ENCODE measurements at places on chromosomes 4 and X. TPM values are rescaled to one million over a fixed set of nuclear protein-coding genes. Genes with fewer than 3 reads are reported as not detected.

Gene ART3
- not detected for total RNA-seq

Gene CRMP1
- not detected for total RNA-seq

Gene HTT-AS
- total RNA-seq = not detected

Gene FABP2
- not detected for total RNA-seq

- DNase-seq = no peak
Observed at GRCh38 chr4:10753336-10753735, 68.8 kb upstream of the CLNK start.

- DNase-seq = no peak
Observed at GRCh38 chr4:127224556-127224955, 408.2 kb upstream of the INTU start.

DNA sequence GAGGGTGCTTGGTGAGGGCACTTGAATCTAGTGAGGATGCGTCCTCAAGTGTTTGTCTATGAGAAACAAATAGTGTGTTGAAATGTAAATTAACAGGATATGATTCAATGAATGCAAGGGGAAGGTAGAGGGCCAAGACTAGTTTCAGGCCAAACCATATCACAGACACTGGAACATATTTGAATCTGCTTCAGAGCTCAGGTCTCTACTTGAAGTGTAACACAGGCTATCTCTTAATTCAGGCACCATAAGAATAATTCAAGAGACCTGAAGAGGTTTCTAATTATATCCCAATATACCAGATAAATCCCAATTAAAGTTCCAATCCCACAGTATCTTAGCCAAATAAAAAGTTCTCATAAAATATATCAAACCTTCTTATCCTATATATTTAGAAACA lies 146.5 kb upstream of the INTU start:
- no peak for DNase-seq

- DNase-seq = no peak
Observed at GRCh38 chr4:38800961-38801450, 3.6 kb downstream of the TLR1 start.

DNA sequence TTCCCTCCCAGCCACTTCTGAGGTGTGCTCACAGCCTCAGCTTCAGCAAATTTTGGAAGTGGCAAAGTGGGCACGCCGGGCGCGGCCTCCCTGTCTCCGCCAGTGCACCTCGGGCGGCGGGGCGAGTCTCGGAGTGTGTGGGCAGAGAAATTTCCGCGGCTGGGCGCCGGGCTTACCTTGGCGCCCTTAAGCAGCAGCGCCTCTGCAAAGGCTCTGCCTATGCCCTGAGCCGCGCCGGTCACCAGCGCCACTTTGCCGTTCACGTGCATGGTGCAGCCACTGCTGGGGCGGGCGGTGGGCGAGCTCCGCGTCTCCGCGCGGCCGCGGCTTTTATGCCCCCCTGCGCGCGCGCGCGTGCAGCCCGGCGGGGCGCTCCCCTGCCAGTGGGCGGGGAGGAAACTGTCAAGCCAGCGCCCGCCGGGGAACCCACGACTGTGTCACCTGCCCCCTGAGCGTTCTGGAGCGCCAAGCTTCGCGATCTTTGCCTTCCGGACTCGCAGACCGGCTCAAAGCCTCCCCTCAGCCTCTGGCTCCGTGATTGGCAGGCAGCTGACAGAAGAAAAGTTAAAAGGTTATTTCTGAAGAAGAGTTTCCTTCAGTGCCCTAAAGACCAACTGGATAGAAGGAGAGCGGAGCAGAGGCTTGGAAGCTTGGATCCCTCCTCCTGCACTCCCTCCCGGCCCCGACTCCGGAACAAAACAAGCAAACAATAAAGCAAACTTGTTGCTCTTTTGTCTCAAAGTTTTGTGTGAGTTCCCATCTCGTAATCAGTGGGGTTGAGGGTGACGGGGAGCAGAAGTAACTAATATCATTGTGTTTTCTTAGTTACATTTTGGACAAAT lies at the start of gene HPGD:
Gene HPGD, minus strand, starts transcription at position 306 of the 842 bp plus-strand sequence. Its CDS starts 37 bp downstream, at position 269.
- peak; percentile 70 for DNase-seq

DNA sequence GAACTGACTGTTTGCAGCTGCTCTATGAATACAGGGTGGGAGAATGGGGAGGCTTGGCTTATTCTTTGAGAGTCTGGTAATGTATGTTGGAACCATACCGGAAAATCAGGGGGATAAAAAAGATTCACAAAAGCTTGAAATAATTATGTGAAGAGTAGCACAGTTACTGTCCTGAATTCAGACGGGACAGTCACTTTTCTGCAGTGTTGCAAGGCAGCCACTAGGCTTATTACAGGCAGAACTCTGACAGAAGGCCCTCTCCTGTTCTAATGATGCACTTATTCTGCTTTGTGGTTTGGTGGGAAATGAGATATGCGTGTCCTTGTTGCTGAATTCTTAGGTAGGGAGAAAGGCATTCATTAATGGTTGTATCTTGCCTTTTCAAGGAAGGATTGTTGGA lies 37.2 kb downstream of the GUCY1B1 start:
- no peak for DNase-seq

GRCh38 chr4:181569553-181569952 lies 673.6 kb upstream of the TENM3 start:
- no peak for DNase-seq

- no peak for DNase-seq
Observed at GRCh38 chr4:3872834-3873313, 106.7 kb downstream of the ADRA2C start.

- DNase-seq = no peak
Observed at GRCh38 chr4:108336076-108336475, 167.3 kb upstream of the LEF1 start.

GRCh38 chrX:151792505-151792904 lies 58.0 kb downstream of the CNGA2 start:
- no peak for DNase-seq

Gene TENM3
- not detected for total RNA-seq

DNA sequence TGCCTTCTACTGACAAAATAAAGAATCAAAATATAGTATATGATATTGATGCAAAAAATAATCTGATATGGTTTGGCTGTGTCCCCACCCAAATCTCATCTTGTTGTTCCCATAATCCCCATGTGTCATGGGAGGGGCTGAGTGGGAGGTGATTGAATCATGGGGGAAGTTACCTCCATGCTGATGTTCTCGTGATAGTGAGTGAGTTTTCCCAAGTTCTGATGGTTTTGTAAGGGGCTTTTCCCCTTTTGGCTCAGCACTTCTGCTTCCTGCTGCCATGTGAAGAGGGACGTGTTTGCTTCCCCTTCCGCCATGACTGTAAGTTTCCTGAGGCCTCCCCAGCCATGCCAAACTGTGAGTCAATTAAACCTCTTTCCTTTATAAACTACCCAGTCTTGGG lies 70.2 kb downstream of the TMEM165 start:
- no peak for DNase-seq

DNA sequence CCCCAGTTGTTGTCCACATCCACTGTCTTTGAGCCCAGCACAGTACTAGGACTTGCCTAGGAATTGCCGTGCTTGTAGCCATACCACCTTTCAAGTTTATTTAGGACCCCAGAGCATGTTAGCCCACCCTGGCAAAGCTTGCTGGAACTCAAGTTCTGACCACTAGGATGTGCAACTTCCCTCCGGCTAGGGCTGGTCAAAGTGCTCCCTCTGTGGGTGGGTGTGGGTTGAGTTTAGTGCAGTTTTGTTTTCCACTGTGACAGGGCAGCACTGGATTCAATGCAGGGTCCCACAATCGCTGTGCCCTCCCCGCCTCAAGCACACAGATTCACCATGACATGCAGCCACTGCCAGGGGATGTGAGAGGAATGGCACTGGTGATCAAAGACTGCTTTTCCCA lies 96.0 kb downstream of the RASGEF1B start:
- DNase-seq = no peak

DNA sequence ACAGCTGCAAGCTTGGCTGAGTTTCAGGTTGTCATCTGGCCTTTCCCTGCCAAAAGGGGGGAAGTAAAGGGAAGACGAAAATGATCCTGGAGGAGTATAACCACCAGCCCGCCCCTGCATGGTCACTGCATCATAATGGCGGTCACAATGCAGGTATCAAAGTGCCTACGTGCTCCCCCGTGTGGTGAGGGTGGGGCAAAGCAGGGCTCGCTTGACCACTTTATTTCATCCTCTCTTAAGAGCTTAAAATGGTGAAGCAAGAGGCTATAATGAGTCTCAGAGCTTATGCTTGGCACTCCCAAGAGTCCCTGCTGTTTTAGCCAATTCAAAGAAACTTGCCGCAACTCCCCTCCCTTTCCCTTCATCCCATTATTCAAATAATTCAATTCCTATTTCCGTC lies 105.6 kb downstream of the APOOL start:
- DNase-seq = no peak

DNA sequence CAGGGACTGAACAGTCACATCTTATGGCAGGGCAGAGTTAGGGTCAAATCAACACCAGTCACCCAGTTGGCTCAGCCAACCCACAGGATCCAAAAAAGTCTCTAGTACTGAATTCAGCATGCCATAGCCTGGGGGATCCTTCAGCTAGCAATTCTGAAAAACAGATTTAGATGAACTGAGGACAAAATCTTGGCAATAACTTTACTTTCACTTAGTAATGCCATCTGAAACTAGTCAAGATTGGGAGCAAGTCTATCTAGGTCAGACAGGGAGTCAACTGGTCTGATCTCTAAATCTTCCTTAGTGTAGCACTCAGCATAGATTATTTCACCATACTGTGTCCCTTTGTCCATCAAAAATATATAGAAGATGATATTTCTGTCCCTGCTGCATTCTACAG lies 76.0 kb downstream of the HHIP start:
- no peak for DNase-seq

DNA sequence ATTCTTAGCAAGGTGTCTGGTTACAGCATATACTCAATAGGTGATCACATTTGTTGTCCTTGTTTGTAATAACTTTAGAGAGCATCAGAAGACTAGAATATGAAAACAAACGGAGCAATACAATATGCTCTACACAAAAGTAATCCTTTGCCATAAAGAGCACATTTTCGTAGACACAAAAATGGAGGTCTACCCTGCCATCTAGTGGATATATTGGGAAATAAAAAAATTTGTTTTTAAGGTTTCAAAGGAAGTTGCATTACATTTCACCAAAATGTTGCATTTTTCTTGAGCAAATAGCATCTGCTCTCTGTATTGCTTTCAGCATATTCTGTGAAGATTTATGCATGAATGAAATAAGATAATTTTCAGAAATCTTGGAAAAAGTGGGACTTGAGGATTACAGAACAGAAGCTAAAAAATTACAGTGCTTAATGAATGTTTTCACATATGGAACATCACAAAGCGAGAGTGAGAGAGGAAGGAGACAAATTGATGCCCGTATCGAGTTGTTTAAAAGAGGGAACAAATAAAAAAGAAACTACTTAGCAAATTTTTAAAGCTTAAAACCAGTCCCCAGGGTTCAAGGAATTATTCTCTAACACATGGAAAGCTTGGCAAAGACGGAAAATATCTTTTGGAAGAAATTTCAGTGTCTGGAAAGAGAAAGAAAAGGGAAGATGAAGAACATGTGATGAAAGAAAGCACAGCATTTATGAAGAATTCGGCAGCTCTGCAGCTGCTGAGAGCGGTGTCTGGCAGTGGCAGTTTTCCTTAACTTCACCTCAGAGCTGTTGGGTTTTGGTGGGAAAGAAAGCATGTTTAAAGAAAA lies 390.1 kb downstream of the ANKRD50 start:
- DNase-seq = no peak

GRCh38 chrX:103647630-103648029 lies 18.9 kb downstream of the TCEAL1 start:
- DNase-seq = no peak

Gene CCDC120
- 4.5 TPM for total RNA-seq

- DNase-seq = no peak
Observed at GRCh38 chr4:138567696-138568095, 325.5 kb upstream of the SLC7A11 start.

Gene CDS1
- 0.07 TPM for total RNA-seq

DNA sequence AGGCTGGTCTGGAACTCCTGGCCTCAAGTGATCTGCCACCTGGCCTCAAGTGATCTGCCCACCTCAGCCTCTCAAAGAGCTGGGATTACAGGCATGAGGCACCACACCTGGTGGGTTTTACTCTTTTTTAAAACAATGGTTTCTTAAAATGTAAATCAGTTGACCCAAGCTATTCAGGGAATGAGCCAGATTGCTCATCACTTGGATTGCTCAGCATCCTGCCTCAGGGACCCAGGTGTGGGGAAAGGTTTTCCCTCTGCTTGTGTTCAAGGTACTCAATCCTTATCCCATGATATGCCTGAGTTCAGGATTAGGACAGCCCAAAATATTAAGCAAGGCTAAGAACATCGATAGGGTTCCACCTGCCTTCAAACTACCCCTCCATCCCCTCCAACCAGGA lies 67.4 kb downstream of the CHRNA9 start:
- DNase-seq = no peak

GRCh38 chr4:71209161-71209560 lies 129.7 kb upstream of the SLC4A4 start:
- no peak for DNase-seq

- no peak for DNase-seq
Observed at GRCh38 chr4:65502131-65502701, 168.1 kb downstream of the EPHA5 start.

Gene ADH1A
- total RNA-seq = not detected

Gene ATP8A1
- 45.7 TPM for total RNA-seq

DNA sequence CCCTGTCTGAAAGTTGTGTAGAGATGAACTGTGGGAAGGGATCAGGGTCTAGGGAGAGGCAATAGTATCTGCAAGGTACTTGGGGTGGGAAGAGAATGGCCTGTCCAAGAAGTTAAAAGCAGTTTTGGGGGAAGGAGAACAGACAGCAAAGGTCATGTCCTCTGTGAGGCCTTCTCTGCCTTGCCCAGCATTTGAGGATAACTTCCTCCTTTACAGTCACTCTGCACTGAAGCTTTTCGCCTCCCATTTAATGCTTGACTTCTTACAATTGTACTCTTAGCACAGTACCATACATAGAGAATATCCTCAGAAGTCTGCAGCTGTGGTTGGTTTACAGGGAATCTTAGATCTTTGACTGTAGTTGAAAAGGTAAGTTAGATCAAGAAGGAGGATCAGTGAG lies 121.8 kb upstream of the AP1S2 start:
- DNase-seq = no peak

GRCh38 chrX:2928583-2929434 lies at the start of gene ARSD:
Gene ARSD (minus strand): TSS chrX:2929339. CDS start chrX:2929275, 64 bp downstream.
- peak; percentile 29 for DNase-seq

- DNase-seq = no peak
Observed at GRCh38 chrX:132732236-132732635, 226.2 kb downstream of the HS6ST2 start.

DNA sequence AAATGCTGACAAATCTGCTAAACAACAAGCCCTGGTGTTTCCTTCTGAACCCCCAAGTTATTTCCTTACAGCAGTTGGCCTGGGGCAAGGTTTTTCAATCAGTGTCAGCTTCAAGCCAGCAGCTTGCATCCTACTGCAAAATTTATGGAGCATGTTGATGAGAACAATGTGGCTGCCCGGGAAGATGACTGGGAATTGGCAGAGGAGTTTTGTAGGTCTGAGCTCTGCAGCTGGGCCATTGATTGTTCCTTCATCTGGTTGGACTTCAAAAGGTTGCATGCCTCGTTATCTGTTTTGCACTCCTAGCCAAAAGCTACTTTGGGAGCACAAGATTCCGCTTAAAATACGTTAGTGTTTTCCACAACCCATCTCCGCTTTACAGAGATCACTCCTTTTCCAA lies 1030.3 kb upstream of the LCORL start:
- DNase-seq = no peak

Data from activated naive CD4-positive, alpha-beta T cell treated with anti-CD3 and anti-CD28 coated beads, Interleukin-2, amount 50 U/mL, for 72 hours (primary cell).